RPMI8226 (cell line): ENCODE measurements at places on chromosomes 1 and 21.

- no peak for DNase-seq
These were observed 23.1 kb downstream of the GPR137B start for GRCh38 chr1:236165238-236165981.

GRCh38 chr1:61640531-61641530 lies 84.1 kb downstream of the TM2D1 start:
- DNase-seq, result no peak

- DNase-seq, result no peak
These were observed 42.1 kb downstream of the YARS1 start for GRCh38 chr1:32774950-32775634.

DNA sequence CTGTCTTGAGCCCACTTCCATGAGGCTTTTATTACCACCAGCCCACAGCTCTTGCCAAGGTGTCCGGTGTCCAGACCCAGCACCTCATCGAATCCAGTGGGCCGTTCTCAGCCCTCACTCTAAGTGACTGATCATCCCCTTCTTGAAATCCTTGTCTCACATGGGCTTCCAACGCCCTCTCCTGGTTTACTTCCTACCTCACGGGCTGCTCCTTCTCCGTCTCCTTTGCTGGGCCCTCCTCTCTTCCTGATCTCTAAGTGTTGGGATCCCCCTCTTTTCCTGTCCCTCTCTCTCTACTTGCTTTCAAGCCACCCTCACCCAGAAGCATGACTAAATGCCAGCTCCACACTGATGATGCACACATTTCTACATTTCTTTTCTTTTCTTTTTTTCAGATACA lies 9.0 kb upstream of the RHBG start:
- DNase-seq, result no peak

DNA sequence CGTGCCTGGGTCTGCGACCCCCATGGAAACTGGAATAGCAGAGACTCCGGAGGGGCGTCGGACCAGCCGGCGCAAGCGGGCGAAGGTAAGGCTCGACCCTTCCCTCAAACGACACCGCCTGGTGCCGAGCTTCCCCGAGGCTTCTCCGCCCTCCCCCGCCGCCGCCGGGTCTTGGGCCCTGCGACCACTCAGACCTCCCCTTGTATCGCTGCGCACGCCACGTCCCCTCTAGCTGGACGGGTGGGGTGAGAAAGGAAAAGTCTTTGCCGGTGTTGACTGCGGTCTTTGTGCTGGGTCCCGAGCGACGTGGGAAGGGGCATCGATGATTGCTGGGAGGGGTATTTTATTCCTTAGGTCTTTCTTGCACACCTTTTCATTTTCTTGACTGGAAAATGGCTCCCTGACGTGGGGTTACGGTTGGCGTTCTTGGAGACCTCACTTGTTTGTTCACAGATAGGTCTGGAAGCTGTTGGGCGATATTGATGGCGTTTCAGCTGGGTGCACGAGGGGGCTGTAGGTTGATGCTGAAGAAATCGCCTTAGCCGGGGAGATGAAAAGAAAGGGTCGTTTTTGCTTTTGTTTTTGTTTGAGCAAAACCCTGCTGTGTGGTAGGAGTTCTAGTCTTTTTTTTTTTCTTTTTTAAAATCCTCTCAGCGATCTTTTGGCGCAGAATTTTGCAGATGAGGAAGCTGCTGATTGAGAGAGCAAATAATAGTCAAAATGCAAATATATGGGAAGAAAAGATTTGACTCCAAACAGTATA lies 776 bp downstream of the KDM1A start:
- DNase-seq, result peak; percentile 54

GRCh38 chr1:66725885-66726665 lies 26.2 kb upstream of the DYNLT5 start:
- DNase-seq, result peak; percentile 74

GRCh38 chr21:33355996-33356395 lies 31.2 kb downstream of the IFNAR1 start:
- DNase-seq, result no peak

- no peak for DNase-seq
These were observed 9.2 kb downstream of the GCSAML start for GRCh38 chr1:247557926-247558674.

DNA sequence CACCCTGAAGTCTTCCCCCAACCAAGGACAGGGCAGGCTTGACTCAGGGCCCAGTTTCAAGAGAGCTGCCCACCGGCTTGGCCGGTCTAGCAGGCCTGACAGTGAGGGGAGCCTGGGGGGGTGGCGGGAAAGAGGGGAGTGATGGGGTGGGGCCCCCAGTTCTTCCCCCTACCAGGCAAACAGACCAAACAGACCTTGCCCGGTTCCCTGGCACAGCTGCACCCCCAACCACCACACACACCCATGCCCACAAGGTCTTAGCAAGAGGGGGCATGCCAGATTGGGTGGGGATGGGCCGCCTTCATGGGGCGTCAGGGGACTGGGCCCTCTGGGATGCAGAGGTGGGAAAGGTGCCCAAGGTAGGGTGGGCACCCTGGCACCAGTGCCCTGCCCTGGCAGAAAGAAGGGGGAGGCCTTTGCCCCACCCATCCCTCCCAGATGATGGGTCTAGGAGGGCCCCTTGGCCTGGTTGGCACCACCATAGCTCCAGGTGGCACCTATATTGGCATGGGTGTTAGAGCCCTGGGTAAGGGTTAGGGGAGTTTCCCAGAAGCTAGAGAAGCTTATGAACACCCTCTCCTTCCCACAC lies 8.9 kb downstream of the ZBTB7B start:
- no peak for DNase-seq

DNA sequence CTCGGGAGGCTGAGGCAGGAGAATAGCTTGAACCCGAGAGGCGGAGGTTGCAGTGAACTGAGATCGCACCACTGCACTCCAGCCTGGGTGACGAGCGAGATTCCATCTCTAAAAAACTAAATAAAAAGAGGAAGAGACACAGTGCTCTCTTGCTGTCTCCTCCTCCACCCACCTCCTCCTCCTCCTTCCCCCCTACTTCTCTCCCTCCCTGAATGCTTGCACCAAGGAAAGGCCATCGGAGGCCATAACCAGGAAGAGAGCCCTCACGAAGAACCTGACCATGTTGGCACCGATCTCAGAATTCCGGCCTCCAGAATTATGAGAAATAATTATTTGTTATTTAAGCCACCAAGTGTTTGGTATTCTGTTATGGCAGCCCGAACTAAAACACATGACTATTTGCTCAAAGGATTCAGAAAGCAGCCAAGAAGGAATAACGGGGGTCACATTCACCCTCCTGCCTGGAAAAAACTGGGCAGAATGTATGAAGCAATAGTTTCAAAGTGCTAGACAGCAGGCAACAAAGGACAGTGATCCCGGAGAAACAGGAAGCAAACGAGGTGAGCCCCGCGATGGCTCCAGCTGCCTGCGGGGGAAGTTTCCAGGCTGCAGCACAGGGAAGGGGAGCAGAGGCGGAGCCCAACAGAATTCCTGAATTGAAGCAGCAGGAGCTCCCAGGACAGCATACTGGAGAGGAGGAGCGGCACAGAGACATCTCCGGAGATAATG lies 35.8 kb downstream of the LDLRAD1 start:
- DNase-seq, result no peak

- no peak for DNase-seq
These were observed 185.6 kb downstream of the RHOU start for GRCh38 chr1:228920831-228921230.

DNA sequence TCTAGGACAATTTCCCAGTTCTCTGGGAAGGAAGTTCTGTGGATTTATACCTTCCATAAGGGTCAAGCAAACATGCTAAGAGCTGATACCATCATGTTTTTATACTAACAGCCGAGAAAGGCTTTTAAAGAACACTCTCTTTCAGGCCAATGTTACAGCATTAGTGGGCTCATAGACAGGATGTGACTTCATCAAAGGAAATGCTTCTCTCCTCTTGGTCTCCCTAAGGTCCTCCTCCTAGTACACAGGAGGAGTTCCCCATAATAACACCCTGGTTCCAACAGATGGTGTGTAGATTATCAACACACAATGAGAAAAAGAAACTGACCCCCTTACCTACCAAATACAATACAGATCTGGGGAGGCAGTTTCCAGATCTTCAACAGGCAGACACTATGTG lies 26.7 kb upstream of the GLIS1 start:
- DNase-seq, result no peak

DNA sequence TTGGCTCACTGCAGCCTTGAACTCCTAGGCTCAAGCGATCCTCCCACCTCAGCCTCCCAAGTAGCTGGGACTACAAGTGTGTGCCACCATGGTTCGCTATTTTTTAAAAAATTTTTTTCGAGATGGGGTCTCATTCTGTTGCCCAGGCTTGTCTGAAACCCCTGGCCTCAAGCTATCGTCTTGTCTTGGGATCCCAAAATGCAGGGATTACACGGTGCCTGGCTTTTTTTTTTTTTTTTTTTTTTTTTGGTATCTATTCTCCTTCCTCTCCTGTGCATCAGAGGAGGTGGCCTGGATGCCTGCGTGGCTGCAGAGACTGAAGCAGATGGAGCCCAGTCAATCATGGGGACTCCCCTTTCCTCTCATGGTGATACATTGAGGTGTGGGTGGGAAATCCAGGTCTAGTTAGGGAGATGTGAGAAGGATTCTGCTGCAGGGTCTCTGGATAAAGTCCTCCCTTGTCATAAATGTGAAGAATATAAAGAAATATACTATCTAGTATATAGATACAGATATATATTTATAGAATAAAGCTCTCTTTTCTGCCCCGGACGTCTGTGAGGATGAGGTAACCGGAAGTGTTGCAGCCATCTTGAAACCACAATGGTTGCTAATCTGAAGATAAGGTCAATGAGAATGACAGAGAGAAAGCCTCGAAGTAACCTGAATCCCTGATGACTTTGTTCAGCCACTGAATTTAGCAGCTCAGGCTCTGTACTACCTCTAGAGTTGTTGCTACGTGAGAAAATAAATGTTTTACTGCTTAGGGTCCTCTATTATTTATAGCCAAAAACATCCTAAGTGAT lies 19.5 kb upstream of the RGSL1 start:
- DNase-seq, result no peak

DNA sequence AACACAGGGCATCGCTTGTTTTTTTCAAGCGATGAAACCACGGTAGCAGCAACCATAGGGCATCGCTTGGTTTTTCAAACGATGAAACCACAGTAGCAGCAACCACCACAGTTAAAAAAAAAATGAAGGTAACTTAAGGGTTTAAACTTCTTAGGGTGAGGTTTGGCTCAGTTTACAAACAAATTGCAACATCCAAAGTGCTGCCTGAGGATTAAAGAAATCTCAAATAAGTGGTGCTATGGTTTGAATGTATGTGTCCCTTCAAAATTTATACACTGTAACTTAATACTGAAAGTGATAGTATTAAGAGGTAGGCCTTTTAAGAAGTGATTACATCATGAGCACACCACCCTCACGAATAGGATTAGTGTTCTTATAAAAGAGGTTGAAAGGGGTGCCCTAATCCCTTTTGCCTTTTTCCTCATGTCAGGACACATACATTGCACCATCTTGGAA lies 6.4 kb upstream of the GBP5 start:
- no peak for DNase-seq
